Stimulated activated CD4-positive, alpha-beta T cell treated with anti-CD3 and anti-CD28 coated beads, Interleukin-12 subunit alpha, Interleukin-12 subunit beta, amount 100 ng/mL, for 4 hours (primary cell): ENCODE measurements at places on chromosomes 16 and 17.

- DNase-seq = no peak
These were observed 470.7 kb downstream of the SOX9 start for GRCh38 chr17:72591289-72592241.

- DNase-seq = no peak
These were observed 50.2 kb upstream of the WSCD1 start for GRCh38 chr17:6019959-6020358.

- no peak for DNase-seq
These were observed 11.1 kb downstream of the CRYBA1 start for GRCh38 chr17:29257756-29258155.

DNA sequence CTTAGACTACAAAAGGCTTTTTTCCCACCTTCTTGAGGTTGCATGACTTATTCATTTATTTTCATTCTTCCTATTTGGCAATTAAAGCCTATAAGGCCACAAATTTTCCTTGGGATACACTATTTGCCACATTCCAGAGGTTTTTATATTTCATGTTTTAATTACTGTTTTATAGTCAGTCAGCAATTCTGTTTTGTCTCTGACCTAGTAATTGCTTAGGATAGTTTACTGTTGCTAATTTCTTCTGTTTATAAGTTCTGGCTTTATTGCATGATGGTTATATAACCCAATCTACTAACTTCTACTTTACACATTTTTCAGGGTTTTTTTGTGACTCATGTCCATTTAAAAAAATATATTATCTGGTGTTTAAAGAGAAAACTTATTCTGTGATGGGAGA, 2.5 kb downstream of the ZNF23 start:
- no peak for DNase-seq

- DNase-seq = no peak
These were observed 309.8 kb downstream of the MAP2K4 start for GRCh38 chr17:12330456-12330855.

DNA sequence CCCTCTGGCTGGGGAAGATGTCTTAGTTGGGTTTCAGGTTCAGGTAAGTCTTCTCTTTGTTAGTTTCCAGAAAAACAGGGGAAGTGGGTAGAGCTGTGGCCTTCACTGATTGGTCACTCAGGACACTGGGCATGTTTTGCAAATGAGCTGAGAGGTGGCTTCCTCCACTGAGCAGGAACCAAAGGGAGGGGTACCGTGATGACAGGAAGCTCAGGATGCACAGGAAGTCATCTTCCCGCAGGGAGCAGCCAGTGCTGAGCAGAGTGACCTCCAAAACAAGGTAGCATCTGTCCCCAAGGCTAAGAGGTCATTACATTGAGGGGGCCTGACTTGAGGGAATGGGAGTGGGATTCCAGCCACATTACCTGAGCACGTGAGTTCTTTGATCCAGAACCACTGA, 5.6 kb downstream of the NT5C start:
- DNase-seq = no peak

DNA sequence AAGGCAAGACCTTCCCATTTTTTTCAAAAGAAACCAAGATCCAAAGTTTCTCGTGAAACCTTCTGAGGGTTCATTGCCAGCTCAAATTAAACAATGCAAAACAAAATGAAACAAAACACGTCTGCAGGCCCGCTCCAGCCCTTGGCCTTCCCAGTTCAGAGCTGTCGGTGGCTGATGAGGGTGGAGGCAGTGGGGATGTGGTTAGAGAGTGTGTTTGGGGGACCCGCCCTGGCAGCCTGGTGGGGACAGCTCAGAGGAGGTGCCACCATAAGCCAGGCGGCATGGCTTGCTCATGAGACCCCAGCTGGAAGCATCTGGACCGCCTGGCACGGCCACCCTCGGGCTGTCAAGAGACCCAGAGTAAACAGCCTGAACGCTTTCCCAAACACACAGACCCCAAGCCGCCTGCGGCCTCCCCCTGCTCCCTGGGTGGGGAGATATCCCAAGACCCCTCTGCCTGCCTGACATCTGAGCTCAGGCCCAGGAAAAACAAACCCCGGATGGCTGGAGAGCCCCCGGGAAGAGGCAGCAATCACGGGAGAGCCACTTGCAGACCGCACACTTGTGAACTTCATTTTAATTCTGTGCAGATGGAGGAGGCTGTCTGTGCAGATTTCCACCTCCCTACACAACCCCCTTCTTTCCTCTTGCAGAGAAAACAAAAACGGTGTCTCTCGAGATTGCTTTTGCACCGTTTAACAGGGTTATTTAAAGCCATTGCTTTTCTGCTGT, 35.4 kb upstream of the LITAF start:
- DNase-seq = peak; percentile 23

- no peak for DNase-seq
These were observed 58.0 kb downstream of the ASIC2 start for GRCh38 chr17:33234930-33235685.

- DNase-seq = peak; percentile 69
These were observed at the start of gene STAT5B for GRCh38 chr17:42276359-42276608. Gene STAT5B, minus strand, starts transcription at chr17:42276391. Its CDS starts 44,264 bp downstream, at chr17:42232127.

DNA sequence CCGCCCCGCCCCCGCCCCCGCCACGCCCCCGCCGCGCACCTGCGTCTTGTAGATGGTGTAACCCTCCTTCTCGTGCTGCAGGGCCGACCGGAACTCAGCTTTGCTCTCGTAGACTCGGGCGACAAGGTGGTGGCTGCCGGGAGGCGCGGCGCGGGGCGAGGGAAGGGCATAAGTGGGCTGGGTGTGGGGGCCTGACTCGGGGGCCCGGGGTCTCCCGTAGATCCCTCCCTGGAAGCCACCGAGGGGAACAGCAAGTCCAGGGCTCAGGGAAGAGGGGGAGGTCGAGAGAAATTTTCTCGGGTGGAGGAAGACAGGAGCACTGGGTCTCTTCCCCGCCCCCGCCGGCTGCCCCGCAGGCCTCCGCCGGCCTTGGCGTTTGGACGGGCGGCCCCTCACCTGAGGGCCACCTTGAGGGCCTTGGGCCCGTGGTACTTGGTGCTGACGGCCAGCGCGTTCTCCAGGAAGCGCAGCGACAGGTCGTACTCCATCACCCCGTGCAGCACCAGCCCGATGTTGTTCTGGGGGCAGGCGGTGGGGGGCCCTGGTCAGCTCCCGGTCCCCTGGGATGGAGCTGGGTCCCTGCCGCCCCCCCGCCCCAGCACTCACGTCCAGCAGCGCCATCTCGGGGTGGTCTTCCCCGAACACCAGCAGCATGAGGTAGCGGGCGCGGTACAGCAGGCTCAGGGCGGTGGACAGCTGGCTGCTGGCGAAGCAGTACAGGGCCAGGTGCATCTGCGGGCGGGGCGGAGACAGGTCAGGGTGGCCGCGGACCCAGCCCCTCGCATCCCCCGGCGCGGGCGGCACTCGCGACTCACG, 19.4 kb downstream of the CLUH start:
- DNase-seq = no peak

GRCh38 chr17:4293572-4293971, 29.8 kb upstream of the ANKFY1 start:
- DNase-seq = no peak

DNA sequence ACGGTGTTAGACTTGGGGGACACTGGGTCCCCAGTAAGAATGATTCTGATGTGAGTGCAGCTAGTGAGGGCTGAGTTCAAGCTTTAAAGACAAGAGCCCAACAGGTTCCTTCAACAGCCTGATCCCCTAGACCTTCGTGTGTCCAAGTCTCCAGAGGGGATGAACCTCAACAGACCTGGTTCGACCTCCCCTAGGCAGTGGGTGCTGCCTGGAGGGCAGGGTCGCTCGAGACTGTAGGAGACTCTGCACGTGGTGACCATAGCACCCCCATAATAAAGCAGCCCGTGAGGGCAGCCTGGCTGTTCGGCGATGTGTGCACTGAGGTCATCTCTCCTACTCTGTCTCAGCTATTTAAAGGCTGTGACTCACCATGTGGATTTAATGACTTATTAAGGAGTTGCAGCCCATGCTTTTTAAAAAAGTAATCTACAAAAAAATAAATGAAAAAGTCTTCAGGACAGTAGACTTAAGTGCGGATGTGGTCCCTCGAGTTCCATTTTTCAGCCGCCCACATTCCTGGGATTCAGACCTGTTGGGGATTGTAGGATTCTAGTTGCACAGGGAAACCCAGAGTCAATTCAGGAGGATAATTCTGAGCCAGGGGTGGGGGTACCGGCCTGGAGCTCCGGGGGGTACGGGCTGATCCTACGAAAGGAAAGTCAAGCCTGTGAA, 23.4 kb upstream of the METRNL start:
- DNase-seq = no peak

DNA sequence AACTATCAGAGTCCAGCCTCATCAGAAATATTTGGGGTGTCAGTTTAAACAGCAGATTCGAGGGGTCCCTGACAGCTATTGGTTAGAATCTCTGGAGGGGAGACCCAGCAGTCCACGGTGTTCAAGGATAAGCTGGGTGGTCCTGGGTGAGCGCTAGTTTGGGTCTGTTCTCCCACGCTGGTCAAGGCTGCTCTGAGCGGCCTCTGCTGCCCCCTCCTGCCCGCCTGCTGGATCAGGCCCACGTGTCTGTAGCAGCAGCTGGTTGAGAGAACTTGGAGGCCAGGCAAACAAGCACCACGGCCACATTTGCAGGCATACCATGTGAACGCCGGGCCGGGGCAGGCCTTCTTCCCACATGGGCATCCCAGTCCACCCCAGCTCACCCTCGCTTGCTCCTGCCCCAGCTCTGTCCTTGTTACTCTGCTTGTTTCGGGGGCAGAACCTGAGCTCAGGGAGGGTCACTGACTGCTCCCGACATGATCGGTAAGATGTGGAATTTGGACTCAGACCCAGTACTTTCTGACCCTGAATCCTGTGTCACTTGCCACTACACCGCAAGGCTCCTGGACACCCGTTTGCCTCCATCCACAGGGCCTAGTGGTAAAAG, 7.4 kb downstream of the FOXF1 start:
- DNase-seq = no peak

- no peak for DNase-seq
These were observed 234.5 kb upstream of the MYOCD start for GRCh38 chr17:12431188-12431587.

DNA sequence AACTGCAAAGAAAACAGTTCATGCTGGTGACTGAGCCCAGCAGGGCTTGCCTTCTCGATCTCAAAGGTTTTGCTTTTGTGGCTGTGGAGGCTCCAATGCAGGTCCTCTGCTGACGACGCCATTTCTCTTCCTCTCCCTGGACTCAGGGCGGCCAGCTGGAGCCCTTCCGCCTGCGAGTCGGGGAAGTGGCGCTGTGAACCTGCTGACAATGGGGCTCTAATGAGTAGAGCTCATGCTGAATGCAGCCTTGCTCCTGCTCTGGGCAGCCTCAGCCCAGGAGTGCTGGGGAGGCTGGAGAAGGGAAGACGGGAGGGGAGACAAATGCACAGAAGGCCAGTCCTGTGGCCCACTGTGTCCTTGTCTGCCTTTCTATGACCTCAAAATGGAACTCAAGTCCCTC, 43.8 kb downstream of the VAC14 start:
- no peak for DNase-seq

DNA sequence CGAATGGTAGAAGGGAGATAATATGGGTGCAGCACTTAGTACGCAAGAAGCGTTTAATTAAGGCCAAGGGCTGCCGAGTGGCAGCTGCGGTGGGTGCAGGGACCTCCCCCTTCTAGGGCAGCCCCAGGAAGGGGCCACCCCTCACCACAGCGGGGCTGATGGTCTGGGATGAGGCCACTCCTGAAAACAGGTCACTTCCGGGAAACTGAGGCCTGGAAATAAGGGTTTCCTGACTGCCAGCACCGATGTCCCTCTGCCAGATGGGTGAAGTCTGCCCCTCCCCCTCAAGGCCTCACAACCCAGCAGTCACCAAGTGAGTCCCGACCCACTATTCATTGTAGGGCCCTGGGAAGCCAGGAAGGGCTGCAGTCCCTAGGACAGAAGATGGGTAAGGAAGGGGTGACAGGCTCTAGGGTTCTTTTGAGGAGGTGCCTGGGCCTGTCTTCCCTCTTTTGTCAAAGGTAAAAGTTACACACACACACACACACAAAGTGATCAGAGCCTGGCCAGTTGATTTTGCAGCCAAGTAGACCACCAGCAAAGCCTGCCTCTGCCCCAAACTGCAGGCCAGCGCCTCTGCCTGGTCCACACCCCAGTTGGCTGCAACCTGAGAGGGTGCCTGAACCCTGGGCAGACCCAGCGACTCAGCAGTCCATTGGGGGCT, 12.5 kb downstream of the SREBF1 start:
- DNase-seq = no peak

- DNase-seq = no peak
These were observed 14.9 kb downstream of the BANP start for GRCh38 chr16:87966064-87966645.

DNA sequence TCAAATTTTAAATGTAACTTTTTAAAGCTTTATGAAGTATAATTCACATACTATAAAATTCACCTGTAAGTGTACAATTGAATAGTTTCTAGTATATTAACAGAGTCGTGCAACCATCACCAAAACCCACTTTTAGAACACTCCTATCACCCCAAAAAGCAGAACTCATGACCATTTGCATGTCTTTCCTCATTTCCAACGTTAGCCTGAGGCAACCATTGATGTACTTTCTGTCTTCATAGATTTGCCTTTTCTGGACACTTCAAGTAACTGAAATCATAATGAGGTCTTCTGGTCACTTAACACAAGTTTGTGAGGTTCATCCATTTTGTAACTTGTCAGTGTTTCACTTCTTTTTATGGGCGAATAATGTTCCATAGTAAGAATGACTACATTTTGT, 33.2 kb downstream of the METTL16 start:
- DNase-seq = no peak

- DNase-seq = no peak
These were observed 6.9 kb upstream of the SLC7A6 start for GRCh38 chr16:68257251-68257905.

DNA sequence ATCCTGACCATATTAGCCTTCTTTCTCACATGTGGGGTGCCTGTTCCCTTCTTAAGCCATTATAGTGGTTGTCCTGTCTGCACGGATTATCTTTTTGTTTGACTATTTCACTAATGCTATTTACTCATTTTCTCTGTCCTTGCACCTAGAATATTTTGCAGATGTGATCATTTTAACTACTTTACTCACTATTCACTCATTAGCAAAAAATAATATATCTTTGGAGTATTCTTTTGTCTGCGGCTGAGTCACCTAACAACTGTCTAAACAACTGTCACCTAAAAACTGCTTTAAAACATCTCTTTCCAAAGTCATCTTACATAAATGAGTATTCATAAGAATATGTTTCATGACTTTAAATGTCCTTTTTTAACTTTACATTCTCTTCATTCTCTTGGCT, 87.4 kb downstream of the KCNJ2 start:
- no peak for DNase-seq

DNA sequence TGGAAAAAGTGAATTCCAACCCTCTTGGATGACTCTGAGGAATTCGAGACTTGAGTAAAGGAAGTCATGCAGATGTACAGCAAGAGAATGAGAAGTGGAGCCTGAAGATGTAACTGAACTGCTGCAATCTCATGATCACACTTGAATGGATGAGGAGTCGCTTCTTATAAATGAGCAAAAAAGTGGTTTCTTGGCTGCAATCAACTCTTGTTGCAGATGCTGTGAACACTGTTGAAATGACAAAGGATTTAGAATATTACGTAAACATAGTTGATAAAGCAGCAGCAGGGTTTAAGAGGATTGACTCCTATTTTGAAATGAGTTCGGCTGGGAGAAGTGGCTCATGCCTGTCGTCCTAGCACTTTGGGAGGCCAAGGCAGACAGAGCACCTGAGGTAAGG, 25.5 kb downstream of the ASPA start:
- DNase-seq = no peak
